ENCODE measurements at places on chromosomes 6 and 20. TPM values are rescaled to one million over a fixed set of nuclear protein-coding genes. Genes with fewer than 3 reads are reported as not detected.

GRCh38 chr6:123415844-123416468 lies 220.8 kb downstream of the TRDN start:
- DNase-seq = peak; percentile 46

GRCh38 chr20:34312544-34313217 lies 9.5 kb upstream of the AHCY start:
- DNase-seq = peak; percentile 83

DNA sequence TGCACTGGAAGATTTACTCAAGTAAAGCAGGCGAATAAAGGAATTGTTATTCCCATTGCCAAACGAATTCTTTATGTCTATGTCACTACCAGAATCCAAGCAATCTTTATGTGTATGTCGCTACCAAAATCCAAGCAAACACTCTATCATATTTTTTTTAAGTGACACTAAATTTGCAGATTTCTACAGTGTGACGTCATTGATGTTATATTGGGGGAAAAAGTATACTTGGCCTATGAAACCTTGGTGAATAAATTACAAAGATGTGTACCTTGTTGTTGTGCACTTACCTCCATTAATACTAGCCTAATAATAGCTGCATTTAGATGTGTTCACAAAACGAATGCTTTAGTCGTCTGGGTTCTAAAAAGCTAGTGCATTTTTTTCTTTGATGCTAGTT lies 957 bp downstream of the TTK start:
- no peak for DNase-seq

DNA sequence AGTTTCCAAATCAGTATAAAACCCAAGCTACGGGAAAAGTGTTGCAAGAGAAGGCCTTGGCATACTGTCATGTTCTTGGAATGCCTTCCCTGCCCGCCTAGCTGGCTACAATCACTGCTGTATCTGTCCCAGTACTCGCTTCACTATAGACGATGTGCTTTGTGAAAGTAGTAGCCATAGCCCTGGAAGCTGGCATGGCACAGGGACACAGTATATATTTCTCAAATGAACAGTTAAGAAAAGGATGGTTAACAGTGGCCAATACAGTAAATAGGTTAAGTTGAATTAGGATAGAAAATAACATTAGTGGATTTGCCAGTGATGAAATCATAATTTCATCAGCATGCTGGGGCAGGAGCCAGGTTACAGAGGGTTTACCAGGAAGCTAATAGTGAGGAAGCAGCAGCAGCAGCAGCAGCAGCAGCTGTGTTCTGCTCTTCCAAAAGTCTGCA lies 499.3 kb downstream of the CDKAL1 start:
- peak; percentile 70 for DNase-seq

GRCh38 chr6:48036316-48036715 lies 74.7 kb downstream of the PTCHD4 start:
- peak; percentile 87 for DNase-seq

DNA sequence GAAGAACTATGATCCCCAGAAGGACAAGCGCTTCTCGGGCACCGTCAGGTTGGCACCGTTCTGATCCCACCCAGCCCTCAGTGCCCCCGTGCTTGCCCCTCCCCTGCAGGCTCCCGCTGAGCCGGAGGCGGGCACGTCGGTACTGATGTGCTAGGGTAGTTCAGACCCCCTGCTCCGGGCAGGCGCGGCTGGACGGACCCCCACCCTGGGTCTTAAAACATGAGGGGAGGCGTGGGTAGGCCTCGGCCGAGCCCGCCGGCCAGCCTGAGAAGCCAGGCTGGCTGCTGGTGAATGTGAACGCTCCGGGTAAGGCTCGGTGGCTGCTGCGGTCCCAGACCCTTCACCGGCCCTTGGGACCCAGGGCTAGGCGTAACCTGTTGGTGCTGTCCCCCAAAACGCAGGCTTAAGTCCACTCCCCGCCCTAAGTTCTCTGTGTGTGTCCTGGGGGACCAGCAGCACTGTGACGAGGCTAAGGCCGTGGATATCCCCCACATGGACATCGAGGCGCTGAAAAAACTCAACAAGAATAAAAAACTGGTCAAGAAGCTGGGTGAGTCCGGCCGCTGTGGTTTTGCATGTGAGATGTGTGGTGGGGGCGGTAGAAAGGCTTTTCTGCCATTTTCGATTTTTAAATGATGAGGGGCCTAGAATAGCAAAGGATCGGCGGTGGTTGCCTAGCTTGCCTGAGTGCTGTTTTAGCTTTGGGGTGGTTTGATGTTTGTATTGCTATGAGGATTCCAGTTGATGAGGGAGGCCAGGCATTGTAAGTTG lies 964 bp downstream of the RPL10A start:
- DNase-seq = no peak

GRCh38 chr6:5671601-5672559 lies 334.8 kb downstream of the NRN1 start:
- no peak for DNase-seq

GRCh38 chr6:27684264-27685211 lies 211.6 kb upstream of the ZNF184 start:
- DNase-seq = peak; percentile 80

DNA sequence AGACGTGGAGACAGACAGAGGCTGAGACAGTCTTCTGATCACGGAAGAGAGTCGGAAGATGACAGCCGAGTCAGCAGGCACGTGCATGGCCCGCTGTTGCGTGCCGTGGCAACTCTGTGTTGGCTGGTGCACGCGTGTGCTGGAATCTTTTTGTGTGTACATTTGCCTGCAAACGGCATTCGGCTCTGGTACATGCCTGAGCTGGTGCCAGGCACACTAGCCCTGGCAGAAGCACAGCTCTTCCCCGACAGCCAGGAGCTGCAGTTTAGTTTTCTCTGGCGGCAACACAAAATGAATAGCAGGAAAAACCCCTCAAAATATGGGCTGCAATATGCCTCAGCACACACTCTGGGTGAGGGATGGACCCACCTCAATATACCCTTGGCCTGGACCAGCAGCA lies 769 bp upstream of the PDYN start:
- no peak for DNase-seq

DNA sequence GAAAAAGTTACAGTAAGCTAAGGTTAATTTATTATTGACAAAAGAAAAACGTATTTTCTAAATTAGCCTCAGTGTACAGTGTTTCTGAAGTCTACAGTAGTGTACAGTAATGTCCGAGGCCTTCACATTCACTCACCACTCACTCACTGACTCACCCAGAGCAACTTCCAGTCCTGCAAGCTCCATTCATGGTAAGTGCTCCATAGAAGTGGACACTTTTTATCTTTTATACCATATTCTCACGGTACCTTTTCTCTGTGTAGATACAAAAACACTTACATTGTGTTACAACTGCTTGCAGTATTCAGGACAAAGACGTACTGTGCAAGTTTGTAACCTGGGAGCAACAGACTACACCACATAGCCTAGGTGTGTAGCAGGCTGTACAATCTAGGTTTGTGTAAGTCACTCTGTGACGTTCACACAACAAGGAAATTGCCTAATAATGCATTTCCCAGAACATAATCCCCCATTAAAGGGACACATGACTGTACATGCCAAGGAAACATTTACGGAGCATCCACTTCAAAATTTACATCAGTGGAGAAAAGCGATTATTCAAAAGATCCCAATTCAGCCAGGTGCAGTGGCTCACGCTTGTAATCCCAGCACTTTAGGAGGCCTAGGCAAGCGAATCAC lies 133.4 kb downstream of the BANF2 start:
- no peak for DNase-seq

DNA sequence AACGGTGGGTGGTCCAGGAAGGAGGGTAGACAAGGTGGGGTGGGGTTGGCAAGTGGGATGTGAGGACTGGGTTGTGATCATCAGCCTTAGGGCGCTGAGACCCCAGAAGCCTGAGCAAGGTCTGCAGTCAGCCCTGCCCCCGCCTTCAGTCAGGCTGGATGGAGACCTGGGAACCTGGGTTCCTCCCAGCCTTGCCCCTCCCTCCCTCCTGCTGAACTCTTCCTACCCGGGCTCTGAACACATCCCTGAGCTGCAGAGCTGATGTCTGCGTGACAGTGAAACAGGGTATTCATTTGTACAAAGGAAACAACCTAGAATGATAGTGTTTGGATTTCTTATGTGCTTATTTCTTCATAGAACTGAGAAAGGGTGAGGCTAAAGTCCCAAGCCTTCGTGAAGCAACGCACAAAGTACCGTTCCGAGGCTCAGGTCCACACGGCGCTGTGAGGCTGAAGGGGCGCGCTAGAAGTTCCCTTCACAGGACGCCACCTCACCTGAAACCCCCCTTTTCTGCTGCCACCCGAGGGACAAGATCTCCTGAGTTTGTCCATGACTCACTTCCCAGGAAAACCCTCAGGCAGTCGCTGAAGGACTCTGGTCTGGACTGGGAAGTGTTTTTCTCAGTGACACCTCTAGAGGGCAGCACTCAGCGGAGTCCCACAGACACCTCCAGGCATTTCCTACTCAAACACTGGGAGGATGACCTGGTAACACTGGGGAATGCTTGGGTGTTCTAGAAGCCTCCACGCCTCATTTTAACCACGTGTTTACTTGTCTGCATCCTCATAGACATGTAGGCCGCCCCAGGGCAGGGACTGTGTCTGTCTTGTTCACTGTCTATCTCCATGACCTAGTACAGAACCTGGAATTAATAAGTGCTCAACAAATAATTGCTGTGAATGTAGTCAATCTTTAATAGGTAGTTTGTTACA lies 1.2 kb downstream of the GSTA5 start:
- peak; percentile 70 for DNase-seq

DNA sequence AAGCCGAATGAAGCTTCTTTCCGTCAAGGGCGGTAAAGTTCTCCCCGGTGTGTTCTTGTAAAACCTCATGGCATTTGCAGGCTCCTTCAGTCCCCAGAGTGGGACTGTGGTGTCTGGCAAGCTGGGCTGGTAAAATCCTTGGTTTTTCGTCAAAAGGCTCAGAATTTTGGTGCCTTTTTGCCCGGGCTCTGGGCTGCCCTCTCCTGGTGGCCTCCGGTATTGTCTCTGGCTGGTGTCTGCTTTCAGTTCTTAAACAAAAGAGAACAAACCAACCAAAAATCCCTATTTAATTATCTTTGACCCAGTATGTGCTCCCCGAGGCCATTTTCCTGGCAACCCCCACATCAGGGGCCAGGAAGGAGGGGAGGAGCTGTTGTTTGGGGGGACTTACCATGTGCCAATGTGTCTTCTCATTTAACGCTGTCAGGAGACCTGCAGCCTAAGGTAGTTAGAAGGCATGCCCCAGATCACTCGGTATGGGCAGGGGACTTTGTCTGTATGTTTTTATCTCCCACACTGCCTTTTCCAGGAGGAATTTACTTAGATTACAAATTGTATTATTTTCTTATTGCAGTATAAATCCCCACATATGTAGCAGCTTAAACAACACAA lies 11.1 kb downstream of the CDH4 start:
- peak; percentile 11 for DNase-seq

- DNase-seq = no peak
Measured at GRCh38 chr6:145367149-145367548, 368.2 kb downstream of the EPM2A start.

DNA sequence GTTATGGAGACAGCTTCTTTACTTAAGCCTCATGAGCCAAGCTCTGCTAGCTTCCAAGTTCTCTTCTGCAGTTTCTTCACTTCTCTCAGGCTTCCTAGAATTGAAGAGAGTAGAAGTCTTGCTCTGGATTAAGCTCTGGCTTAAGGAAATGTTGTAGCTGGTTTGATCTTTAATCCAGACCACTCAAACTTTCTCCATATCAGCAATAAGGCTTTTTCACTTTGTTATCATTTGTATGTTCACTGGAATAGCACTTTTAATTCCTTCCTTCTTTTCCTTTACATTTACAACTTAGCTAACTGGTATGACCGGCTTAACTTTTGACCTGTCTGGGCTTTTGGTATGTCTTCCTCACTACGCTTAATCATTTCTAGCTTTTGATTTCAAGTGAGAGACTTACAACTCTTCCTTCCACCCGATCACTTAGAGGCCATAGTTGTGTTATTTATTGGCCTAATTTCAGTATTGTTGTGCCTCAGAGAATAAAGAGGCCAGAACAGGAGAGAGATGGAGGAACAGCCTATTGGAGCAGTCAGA lies 236.6 kb upstream of the BMP2 start:
- no peak for DNase-seq

DNA sequence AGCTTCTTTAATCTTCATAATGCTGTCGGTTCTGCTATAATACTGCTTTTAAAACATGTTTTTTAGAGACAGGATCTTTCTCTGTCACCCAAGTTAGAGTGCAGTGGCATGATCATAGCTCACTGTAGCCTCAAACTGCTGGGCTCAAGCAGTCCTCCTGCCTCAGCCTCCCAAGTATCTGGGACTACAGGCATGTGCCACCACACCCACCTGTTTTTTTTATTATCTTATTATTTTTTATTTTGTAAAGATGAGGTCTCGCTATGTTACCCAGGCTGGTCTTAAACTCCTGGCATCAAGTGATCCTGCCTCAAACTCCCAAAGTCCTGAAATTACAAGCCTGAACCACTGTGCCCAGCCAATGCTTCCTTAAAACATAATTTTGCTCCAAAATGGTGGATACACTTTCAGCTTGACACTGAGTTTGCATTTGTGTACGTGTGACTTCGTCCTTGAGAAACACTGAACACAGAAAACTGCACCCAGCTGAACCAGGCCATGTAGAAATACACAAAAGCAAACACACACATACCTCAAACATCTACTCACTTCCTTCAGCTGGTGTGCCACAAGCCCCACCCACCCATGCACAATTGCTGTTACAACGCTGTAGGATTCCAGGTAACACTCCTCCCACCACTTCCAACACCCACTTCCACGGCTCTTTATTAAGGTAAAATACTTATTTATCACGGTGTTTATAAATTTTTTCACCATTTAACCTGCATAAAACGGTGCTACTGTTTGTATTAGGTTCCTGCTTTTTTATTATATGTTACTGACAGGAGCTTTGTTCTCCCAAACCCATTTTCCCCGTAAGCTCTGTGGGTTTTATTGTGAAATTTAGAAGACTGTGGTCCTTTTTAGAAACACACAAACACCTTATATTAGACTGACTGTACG lies 109.1 kb downstream of the TSHZ2 start:
- peak; percentile 5 for DNase-seq

- DNase-seq = peak; percentile 86
Measured at GRCh38 chr6:139533573-139534471, 159.4 kb upstream of the CITED2 start.

- no peak for DNase-seq
Measured at GRCh38 chr6:160931378-160932310, 59.9 kb upstream of the MAP3K4 start.

- DNase-seq = no peak
Measured at GRCh38 chr20:12217382-12217781, 299.7 kb downstream of the BTBD3 start.

DNA sequence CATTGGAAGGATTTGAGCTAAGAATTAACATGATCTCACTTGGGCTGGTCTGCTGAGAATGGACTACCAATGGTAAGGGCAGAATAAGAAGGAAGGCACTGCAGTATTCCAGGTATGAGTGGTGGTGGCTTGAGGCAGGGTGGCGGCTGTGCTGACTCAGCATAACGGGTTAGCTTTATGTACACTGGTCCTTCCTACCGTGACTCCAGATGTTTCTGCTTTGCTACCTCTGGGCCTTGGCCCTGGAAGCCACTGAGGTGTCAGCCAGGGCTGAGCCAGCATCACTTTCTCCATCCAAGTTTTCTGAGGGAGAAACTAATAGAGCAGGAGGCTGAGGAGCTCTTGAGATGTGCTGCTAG lies 12.9 kb upstream of the BTN3A3 start:
- no peak for DNase-seq

The COQ3 gene
- 8.5 TPM for total RNA-seq

The F13A1 gene
- total RNA-seq = 7.6 TPM

The IL17A gene
- total RNA-seq = not detected

The MICB gene
- 13.0 TPM for total RNA-seq

The PPIL6 gene
- 1.6 TPM for total RNA-seq

The LY6G6F gene
- total RNA-seq = not detected

The SAMD10 gene
- total RNA-seq = 1.2 TPM

The METTL24 gene
- total RNA-seq = not detected

The NR2E1 gene
- not detected for total RNA-seq

The C20orf96 gene
- total RNA-seq = 2.8 TPM

Measured in LHCN-M2 (cell line).